ENCODE measurements at places on chromosomes 7 and 10. TPM values are rescaled to one million over a fixed set of nuclear protein-coding genes. Genes with fewer than 3 reads are reported as not detected.
A peak's percentile ranks its signal among the peaks of the same experiment; 100 is the strongest.

Gene WIPF3
- total RNA-seq, result under 0.01 TPM

Gene FAM20C
- total RNA-seq, result 2.4 TPM

Gene MKLN1
- 20.0 TPM for total RNA-seq

Gene CYTH3
- 9.9 TPM for total RNA-seq

Gene HMX2
- total RNA-seq, result not detected

Gene TUBAL3
- total RNA-seq, result 0.26 TPM

DNA sequence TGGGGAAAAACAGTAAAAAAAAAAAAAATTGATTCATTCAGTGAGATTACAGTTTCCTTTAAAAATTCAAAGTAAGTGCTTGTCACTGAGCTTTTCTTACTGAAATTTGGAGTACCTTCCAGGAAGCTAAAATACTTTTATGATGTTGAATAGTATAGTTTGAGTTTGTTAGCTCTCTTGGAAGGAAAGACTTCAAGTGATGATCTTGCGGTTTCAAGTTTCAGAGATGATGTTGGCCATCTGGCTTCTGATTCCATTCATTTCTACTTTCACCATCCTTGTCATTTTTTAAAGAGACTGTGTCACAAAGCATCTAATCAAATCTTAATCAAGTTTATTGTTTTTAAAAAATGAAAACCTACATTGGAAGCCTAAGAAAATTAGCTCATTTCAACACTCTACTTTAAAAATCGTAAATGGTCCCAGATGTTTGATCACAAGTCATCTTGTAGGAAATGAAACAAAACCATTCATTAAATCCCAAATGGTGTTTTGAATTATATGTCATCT is 4.9 kb upstream of the HERPUD2 start:
- no peak for DNase-seq

DNA sequence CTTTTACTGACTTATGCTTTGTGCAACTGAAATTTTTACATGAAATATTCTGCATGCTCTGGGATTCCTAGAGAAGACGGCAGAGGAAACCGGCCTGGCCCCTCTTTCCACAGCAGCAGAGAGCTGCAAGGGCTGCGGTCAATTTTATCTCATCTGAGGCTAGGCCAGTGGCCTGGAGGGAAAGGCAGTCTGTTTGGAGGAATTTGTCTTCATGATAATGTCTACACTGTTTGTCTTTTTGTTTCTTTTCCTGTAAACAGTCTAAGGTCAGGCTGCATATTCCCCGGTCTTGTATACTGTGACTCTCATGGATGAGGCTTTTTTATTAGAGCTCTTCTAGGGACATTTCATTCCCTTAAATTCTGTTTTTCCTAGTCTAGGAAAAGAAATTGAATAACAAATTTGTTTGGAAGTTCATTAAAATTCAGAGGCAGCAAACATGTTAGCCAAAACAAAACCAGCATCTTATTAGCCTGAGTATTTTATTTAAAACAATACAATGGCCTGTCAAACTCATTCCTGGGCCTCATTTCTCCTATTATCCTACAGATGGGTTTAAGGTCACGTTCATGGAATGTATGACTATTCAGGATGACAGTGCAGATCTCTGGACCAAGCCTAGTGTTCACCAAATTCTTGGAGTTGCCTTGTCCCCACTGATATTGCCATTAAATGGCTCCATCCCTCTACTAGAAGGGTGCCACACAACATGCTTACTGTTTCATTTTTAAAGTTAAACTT is 26.4 kb downstream of the LAMB4 start:
- no peak for DNase-seq

DNA sequence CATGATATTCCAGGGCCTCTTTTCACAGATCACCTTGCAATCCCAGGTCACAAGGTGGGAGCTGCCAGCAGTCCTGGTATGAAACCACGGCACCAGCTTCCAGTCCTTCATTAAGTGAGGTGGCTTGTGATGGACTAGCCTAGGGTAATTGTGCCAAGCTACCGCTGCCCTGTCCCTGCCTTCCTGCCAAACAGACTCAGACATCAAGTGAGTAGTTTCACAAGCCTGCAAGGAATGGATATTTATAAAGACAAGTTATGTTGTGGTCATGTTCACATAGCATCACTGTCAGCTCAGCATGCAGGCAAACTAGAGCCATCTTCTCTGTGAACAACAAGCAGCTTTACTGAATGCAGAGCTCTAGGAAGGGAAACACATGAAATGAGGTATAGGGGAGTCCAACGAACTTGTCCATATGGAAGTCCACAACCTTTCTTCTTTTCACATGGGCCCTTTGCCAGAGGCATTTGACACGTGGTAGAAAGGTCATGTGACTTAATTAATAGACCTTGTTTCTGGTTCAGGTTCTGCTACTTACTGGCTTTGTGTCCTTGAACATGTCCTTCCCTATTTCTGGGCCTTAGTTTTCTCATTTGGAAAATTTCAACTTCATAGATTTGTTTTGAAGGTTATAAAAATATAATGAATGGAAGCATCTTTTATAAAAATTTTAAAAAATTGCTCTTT is 1061.2 kb downstream of the KCNMA1 start:
- no peak for DNase-seq

DNA sequence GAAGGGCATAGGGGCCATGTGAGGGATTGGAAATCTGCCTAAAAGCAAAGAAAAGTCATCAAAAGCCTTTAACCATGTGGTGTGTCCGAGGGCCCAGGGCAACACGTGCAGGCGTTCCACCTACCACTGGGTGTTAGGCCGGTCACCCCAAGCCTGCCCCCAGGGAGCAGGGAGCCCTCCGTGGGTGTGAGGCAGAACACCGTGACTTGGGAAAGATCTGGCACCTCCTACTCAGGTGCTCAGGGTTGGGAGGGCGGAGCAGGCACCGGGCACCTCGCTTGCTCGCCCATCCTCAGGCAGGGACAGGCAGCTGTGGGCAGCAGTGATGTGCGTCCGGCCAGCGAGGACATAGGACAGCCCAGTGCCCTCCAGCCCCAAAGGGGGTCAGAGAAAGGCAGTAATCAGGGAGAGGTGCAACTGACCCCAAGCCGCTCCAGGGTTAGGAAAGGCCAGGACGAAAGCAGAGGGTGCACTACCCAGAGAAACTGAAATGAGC is 80.7 kb upstream of the CHST15 start:
- no peak for DNase-seq

DNA sequence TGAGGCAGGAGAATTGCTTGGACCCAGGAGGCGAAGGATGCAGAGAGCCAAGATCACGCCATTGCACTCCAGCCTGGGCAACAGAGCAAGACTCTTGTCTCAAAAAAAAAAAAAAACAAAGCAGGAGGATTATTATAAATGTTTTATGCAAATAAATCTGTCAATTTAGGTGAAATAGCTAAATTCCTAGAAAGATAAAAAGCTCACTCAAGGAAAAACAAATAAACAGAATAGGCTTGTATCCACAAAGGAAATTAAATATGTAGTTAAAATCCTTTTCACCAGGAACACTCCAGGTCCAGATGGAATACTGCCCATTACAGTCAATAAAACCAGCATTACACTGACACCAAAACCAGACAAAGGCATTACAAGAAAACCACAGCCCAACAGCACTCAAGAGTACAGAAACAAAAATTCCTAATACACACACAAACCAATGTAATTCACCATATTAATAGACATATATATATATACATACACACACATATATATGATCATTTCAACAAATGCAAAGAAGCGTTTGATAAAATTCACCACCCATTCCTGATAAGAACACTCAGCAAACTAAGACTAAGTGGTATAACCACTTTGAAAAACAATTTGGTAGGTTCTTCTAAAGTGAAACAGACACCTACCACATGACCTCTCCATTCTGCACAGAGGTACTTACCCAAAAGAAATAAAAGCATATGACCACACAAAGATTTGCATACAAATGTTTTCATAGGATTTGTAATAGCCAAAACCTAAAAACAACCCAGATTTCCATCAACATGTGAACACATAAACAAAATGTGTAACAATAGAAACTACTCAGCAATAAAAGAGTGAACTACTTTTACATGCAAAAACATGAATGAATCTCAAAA is 38.8 kb downstream of the ABI1 start:
- no peak for DNase-seq

GRCh38 chr10:95333997-95334804 is 43.4 kb upstream of the PDLIM1 start:
- peak; percentile 85 for DNase-seq

GRCh38 chr10:38043516-38043915 is 33.0 kb downstream of the ZNF33A start:
- DNase-seq, result no peak

GRCh38 chr10:118590334-118590733 is 5.1 kb downstream of the PRLHR start:
- peak; percentile 55 for DNase-seq

- peak; percentile 47 for DNase-seq
Measured at GRCh38 chr7:33109758-33110238, 594 bp upstream of the RP9 start.

DNA sequence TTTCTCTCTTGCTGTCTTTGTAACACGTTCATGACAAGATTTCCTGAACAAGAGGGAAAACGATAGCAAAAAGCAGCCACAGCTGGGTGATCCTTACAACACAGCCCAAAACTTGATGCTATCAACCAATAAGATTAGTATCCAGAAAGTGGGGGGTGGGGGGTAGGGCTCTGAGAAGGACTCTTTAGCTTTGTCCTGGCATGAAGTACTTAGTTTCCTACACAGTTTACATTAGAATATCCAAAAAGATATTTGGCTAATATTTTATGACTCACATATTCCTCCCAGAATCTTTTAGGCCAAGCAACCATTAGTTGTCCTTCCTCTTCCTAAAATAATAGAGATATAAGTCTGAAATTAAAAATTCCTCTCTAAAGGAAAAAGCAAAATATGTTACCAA is 22.9 kb upstream of the LRRC17 start:
- no peak for DNase-seq

DNA sequence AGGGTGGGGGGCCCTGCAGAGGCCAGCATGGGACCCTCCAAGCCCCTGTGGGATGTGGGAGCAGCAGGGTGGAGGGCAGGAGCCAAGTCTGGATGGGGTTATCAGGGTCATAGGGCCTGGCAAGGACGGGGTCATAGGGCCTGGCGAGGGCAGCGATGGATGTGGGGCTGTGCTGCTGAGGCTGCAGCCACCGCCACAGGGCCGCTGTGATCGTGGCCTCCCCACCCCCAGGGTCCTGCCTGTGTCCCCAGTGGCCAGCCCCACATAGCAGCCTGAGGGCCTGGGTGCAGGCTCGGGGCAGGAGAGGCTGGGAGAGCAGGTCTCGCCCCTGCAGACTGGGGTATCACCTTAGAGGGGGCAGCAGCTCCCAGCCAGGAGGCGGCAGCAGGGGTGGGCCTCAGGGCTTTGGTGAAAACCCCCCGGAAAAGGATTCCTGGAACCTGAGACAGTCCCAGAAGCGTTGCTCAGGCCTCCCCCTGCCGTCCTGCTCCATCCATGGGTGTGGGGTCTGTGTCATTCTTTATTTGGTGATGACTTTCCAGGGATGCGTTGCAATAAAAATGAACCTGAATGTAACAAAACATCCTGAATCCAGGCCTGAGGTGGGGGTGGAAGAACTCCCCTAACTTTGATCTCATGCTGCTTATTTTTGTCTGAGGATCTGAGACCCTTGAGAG is 107.3 kb upstream of the SHH start:
- no peak for DNase-seq

DNA sequence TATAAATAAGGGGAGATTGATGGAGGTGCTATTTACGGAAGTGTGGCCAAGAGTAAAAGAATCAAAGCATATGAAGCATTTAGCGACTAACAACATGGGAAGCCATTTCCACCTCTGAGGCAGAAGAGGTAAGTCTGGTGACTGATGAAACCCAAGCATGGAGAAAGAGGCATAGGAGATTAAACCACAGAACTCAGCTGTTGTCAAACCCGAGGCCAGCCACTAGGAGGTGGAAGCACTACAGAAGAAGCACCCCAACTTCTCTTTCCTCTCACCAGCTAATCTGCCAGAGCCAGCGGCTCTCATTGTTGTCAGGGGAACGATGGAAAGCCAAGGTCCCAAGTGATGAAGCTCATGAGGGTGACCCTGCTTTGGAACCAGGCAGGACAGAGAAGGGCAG is 19.6 kb upstream of the CNTNAP2 start:
- DNase-seq, result no peak

- no peak for DNase-seq
Measured at GRCh38 chr10:132396494-132397035, 435 bp upstream of the PWWP2B start.

DNA sequence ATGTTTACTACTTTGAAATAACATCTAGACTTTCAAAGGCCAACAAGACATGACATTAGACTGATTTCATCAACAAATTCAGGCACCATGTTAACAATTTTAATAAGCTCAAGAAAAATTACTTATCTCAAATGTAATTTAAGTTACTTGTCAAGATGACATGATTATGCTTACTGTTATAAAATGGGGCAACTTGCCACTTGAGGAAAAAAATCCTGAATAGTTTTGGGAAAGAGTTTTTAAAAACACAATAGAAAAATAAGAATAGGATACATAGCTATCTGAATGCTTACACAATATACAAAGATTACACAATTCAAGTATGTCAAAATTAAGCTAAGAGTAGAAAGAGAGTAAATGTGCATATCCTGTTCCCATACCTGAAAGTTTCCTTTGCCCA is 85.4 kb downstream of the RNF32 start:
- DNase-seq, result no peak

DNA sequence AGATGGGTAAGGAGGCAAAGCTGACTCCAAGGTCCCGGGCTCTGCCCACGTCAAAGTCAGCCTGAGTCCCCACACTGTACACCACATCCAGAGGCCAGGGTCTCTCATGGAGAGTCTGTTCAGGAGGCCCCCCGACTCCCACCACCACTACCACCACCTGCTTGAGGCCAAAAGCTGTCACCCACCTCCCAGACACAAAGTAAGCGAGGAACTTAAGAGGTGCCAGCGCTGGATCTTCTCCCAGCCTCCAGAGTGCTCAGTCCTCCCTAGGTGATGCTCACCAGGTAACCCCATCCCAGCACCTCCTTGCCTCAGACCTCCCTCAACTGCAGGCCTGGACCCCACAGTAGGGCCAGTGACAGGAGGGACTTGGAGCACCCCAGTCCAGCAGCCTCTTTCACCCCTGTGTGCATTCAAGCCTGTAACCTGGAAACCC is 520 bp downstream of the NPC1L1 start:
- DNase-seq, result no peak

GRCh38 chr7:83672157-83672556 is 23.2 kb upstream of the SEMA3E start:
- no peak for DNase-seq

- DNase-seq, result no peak
Measured at GRCh38 chr10:70433581-70434280, 7.8 kb downstream of the NODAL start.

DNA sequence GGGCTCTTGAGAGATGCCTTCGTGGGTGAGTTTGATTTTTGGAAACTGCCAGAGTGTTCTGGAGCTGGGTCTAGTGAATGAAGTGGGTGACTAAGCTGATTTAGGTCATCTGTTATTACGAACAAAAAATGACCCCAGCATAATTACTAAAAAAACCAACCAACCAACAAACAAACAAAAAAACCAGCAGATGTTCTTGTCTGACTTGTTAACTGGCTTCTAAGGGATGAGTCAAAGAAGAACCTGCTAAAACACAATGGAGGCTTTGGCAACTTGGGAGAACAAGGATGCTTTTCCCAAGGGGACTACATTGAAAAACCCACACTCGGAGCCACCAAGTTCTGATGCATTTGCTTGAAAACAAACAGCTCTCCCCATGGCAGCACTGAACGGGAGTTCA is 11.5 kb downstream of the TACR2 start:
- DNase-seq, result peak; percentile 37

- peak; percentile 97 for DNase-seq
Measured at GRCh38 chr10:99656199-99657064, 2.9 kb upstream of the ENTPD7 start.
